ENCODE measurements at places on chromosomes 2 and 18.

GRCh38 chr2:39392672-39393071 is 44.4 kb downstream of the MAP4K3 start:
- no peak for DNase-seq

- DNase-seq, result peak; percentile 41
Measured at GRCh38 chr18:5286525-5286924, 9.0 kb downstream of the ZBTB14 start.

DNA sequence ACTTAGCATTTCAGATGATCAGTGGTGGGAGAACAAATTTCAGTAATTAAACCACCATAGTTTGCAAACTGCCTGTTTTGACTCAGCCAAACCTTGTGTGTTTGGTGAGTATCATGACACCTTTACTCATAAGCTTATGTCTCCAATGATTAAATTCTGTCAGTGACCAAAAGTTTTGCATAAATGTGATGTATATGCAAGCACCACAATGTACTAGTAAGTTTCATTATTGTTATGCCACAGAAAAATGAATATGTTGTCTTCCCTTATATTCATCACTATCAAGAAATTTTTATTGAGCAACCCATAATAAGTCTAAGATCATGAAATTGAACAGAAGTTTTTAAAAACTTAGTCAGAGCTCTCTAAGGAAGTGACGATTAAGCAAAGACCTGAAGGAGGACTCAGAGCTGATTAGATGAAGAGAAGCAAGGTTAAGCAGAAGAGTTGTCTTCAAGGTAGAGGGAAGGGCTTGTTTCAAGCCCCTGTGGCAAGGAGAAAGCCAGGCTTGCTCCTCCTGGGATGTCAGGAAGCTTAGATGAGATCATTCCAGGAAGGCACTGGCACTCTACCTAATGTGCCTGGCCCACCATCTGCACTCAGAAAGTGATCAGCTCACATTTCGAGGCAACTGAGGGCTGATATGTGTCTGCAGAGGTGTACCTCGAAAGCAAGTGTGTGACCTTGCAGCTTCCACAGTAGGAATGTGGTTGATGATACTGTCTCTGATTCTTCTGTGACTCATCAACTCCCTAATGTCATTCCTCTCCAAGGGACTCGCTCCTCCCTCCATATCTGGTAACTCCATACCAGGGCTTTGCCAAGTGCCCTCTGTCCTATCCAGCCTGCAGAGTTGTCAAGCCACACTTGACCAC is 54.7 kb downstream of the KCTD18 start:
- peak; percentile 86 for DNase-seq

- DNase-seq, result no peak
Measured at GRCh38 chr2:1840046-1840445, 95.7 kb upstream of the PXDN start.

- peak; percentile 16 for DNase-seq
Measured at GRCh38 chr2:224646242-224646846, 61.2 kb upstream of the CUL3 start.

DNA sequence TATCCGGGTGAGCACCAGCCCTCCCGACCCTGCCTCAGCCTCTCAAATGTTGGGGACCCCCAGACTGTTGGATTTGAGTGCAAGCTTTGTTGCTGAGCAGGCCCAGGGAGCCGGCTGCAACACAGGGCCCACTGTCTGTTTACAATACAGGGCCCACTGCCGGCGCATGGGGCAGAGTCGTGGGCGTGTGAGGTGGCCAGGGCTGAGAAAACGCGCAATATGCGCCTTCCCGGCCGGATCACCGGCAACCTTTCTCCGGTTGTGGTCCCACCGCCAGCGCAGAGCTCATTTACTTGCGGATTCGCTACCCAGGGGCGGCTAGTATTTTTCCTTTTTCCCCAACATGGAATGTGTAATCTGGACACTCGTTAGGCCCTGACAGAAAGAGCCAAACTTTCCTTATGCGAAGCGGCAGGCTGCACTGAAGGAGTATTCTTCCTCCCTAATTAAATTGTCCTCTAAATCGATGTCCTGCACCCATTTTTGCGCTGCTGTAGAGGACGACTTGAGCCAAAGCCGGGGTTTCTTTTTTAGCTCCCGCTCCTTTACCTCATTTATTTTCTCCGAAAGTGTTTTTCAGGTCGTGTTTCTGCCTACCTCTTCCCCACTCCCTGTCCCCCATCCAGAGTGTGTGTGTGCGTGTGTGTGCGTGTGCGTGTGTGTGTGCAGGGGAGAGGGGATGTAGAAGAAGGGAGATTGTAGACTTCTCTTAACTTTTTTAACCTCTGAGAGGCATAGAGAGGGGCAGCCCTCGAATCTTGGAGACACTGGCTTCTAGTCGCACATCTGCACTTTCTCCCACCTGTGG is 2.7 kb downstream of the OTX1 start:
- DNase-seq, result no peak

- DNase-seq, result no peak
Measured at GRCh38 chr18:42839408-42839807, 276.1 kb downstream of the RIT2 start.

GRCh38 chr2:28291811-28292440 is 100.7 kb upstream of the FOSL2 start:
- DNase-seq, result peak; percentile 59

DNA sequence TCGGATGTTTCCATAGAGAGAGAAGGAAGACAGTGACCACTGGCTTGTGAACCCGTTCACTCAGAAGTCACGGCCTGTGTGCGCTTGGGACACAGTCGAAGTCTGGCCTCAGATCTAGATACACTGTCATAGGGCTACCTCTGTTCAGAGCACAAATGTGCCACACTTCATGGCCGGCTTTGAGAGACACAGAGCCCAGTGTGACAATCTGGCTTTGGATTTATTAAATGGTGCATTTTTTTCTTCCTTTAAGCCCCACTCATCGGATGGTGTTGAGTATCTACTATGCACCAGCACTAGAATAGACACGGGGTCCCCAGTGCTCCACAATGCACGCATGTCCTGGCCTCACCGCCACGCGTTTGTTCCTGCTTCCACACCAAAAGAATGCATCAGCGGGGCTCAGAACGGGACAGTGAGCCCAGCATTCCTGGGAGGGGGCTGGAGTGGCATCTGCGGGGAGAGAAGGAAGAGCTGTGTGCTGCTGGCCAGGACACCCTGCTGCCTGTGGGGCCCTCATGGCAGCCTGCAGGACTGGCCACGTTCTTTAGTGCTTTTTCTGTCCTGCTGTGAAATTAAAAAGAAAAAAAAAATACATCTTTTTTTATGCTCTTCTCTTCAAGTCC is 738.9 kb upstream of the SALL3 start:
- no peak for DNase-seq

- DNase-seq, result peak; percentile 94
Measured at GRCh38 chr2:216492597-216493333, 5.9 kb upstream of the RPL37A start.

DNA sequence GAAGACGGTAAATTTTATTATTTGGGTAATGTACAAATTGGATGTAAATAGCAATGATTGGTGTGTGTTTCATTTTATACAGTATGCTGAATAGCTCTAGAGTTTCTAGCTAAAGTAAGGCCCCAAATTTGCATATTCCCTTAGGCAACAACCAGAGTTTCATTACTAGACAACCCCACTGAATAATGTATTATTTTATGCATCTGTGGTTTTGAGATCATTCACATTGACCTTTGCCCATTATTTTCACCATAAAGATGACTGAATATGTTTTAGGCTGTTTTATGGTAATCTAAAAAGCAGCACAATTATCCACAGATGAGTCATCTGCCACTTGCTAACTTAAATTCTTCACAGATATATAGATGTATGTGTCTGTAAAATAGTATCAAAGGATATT is 44.5 kb upstream of the C2orf74 start:
- peak; percentile 72 for DNase-seq

- DNase-seq, result peak; percentile 72
Measured at GRCh38 chr2:223884399-223884798, 47.0 kb upstream of the AP1S3 start.

GRCh38 chr2:84894131-84894586 is 11.3 kb upstream of the TMSB10 start:
- no peak for DNase-seq

GRCh38 chr2:68031542-68032160 is 31.2 kb downstream of the C1D start:
- DNase-seq, result peak; percentile 77

Data from EH (cell line).